ENCODE measurements at places on chromosomes 2 and 18.

GRCh38 chr2:241092677-241093076 is 9.4 kb downstream of the MTERF4 start:
- no peak for DNase-seq

DNA sequence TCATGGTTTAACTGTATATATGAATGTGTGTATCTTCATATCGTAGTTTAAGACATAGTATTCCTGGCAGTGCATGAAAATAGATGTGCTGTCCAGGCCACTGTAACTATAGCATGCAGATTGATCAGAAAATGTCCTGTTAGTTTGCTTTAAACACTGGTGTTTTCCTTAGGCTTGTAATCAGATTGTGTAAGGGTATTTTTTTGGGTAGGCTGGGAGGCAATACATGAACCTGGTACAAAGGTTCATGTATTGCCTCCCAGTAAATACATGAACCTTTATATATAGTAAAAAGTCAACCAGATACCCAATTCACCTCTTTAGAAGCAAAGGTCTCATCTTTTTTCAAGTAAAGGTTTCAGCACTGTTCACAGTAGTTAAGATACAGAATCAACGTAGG is 1.6 kb downstream of the COQ10B start:
- DNase-seq = no peak

DNA sequence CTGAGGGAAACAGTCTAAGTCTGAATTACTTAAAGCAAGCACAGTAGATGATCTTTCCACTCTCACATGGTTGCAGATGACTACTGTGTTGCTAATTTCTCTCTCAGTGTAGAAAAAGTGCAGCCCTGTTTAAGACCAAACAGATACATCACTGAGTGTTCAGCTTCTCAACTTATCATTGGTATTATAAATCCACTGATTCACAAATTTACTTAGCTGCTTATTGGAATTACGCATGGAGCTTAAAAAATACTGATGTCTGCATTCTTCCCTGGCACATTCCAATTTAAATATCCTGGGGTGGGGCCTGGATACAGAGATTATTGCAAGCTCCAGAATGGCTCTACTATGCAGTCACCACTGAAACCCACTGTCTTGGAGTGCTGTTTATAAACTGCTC is 411.2 kb downstream of the RND3 start:
- no peak for DNase-seq

DNA sequence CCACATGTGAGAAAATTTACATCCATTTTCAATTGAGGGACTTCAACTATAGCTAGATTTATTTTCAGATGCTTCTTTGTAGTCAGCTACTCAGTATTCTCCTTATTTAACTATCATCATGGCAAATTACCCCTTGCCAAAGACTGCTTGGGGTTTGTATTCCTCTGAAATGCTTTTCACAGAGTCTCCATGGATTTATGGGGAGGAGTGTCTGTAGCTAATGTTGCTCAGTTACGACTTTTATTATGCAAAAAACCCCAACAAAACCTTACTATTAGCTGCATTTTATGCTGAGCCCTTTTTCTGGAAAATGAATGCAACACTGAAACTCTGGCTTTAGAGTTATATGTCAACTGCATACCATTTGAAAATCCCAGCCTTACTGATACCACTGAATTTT is 78.6 kb downstream of the RFTN2 start:
- no peak for DNase-seq

GRCh38 chr2:135931776-135932443 is 53.5 kb downstream of the DARS1 start:
- no peak for DNase-seq

GRCh38 chr18:79380816-79381806 is 14.6 kb upstream of the NFATC1 start:
- DNase-seq = no peak

- no peak for DNase-seq
These were observed 25.2 kb downstream of the PDIA6 start for GRCh38 chr2:10787176-10787968.

DNA sequence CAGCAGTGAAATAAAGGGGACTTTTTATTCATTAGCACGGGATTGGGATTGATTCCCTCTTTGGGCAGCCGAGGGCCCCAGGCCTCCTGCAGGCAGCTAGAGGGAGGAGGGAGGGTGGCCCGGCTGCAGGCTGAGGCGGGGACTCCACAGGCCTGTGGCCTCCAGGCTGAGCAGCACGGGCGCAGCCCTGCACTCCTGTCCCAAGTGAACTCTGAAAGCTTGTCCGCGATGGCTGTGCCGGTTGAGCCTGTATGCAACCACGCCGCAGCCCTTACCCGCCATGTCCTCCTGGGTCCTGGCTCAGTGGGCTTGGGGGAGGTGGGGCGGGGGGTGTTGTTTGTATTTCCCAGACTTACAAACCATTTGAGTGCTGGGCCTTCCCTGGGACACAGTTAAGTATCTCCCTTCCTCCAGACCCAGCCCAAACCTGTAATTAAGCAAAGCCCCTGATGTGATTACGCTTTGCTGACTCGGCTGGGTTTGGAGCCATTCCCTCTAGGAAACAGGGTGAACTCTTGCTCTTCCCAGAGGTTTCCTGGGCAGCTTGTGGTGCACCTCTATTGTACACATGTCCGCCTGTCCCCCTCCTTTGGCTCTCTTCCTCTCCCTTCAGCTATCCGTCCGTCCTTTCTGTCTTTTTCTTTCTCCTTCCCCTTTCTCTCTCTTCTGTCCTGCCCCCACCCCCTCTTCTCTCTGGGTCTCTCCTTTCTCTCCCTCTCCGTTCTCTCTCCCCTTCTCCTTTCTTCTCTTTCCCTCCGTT is 5.3 kb downstream of the GLI2 start:
- DNase-seq = no peak

DNA sequence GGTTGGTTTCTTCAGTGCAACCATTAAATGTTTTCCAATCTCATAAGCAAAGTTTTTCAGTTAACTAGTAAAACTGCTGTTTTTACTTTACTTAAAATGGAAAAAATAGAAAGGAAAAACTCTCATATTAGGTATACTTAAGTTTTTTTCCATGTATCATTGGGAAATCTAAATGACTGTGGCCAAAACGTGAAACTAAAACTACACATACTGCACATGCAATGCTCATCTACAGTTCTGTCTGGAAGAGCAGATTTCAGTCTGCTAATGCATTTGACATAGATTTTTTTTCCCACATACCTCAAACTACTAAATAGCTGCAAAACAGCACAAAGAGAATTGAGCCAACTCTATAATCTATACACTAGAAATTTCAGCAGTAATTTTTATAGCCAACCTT is 62.6 kb downstream of the COL5A2 start:
- no peak for DNase-seq

- no peak for DNase-seq
These were observed 441.6 kb upstream of the PIK3C3 start for GRCh38 chr18:41513438-41513837.

DNA sequence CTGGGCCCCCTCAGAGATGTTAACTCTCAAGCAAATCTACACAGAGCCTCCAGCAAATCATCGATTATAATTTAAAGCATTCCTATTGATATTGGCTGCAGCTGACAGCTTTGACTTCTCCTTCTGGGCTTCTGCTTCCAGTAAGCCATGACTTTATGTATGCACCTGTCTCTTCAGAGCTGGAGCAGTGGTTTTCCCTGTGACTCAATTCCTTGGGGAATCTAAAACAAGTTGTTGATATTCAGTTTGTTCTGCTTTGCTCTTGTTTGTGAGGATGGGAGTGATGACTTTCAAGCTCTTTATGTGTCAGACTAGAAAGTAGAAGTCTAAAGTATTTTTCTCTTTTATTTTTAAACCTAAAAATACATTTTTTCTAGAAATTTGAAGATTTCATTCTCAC is 45.1 kb upstream of the TNP1 start:
- DNase-seq = no peak

DNA sequence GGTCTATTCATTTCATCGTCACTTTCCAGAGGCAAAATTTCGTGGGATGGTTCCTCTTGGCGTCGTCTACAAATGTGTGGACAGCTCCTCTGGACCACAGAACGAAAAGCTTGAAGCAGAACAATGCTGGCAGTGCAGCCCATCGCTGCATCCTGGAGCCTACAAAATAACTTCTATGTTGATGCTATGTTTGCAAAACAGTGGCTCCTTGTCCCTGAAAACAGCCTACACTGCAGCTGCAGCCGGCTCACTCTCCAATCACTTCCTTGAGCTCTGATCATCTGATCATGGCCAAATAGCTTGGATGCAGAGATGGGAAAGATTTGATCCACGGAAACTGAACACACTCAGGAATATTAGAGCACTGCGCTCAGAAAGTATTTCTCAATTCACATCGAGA is 60.0 kb downstream of the DOCK10 start:
- DNase-seq = no peak
